Left colon (tissue), 2 donors: ENCODE measurements at places on chromosomes 3 and 15. TPM values are rescaled to one million over a fixed set of nuclear protein-coding genes. Genes with fewer than 3 reads are reported as not detected.

MELTF gene
- total RNA-seq: 32.1 TPM

GALNT15 gene
- 15.4 TPM for total RNA-seq

GP9 gene
- total RNA-seq: 0.55 TPM

TNFAIP8L3 gene
- total RNA-seq: 12.7 TPM

- DNase-seq: no peak
These were observed 30.6 kb downstream of the LDHAL6B start for GRCh38 chr15:59237119-59237855.

GRCh38 chr3:18258492-18258891 lies 166.6 kb downstream of the SATB1 start:
- DNase-seq: no peak

- no peak for DNase-seq
These were observed 1481.5 kb downstream of the OTOL1 start for GRCh38 chr3:162978136-162978535.

DNA sequence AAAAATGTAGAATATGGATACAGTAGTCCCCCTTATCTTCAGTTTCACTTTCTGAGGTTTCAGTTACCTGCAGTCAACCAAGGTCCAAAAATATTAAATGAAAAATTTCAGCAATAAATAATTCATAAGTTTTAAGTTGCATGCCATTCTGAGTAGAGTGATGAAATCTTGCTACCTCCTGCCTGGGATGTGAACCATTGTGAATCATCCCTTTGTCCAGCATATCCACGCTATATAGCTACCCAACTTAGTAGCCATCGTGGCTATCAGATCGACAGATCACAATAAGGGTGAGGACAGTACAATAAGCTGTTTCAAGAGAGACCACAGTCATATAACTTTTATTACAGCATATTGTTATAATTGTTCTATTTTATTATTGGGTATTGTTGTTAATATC lies 1.2 kb upstream of the LARS2 start:
- DNase-seq: no peak

DNA sequence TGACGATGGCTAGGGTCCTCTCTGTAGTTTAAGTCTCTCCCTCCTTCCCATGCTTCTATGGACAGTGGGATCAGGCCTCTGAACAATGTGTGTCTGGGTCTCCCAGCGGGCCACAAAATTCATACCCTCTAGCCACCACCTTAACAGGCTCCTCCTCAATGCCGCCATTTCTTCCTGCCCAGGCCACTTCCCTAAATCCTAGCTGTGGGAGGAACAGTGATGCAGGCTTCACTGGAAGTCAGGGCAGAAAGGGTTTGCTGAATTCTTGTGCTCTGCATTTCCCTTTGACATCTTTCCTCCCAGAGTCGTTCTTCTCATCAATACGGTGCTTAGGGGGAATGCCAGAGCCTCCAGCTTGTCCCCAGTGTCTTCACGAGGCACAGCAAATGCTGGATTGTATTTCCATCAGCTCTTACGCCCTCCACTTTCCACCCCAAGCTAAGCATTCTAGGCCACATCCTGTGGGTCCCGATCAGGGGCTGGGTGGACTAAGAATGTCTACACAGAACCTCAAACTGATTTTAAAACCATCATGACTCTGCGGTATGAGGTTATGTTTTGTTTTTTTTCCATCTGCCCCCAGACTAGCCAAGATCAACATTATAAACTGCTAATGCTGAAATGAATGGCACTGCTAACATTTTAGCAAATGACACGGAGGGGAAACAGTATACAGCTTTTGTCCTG lies 11.9 kb upstream of the LDHAL6B start:
- no peak for DNase-seq

GRCh38 chr15:27065151-27065550 lies 94.2 kb downstream of the GABRG3 start:
- DNase-seq: no peak

DNA sequence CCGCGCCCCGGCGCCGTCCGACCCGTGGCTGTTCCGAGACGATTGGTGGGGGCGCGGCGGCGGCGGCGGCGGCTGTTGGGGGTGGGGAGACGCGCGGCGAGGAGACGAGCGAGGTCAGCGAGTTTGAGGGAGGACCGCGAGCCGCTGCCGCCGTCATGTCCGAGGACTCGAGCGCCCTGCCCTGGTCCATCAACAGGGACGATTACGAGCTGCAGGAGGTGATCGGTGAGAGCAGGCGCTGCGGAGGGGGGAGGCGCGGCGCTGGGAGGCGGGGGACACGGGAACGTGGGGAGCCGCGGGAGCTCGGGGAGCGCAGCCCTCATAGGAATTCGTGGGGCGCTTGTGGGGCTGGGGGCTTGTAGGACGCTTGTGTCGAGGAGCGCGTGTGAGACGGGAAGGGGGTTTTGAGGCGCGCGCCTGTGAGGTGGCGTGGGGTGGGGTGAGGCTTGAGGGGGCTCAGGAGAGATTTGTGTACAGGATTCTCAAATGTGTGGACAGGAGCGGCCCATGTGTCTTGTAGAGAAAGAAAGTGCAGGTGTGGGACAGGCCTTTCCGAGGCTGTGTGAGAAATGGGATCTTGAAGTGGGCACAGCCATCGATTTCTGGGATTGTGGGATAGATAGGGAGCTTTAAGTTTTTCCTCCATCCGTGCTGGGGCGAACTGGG lies 518 bp downstream of the OXSR1 start:
- DNase-seq: peak; percentile 70

GRCh38 chr15:29704950-29705597 lies 117.2 kb downstream of the TJP1 start:
- DNase-seq: no peak

DNA sequence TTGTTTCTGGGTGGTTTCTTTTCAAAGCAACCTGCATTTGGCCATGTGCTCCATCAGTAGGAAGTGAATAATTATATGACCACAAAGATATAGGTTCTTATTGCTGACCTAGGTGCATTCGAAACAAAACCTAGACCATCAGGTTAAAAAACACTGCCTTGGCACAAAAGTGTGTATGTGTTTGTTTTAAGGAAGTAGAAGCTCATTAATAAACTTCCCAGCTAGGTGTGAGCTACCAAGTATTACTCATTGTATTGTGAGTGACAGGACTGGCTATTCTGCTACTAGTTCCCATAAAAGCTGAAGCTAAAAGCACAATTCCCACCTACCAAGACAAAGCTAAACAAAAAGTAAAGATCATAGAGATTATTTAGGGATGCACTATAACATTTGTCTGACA lies 168.2 kb downstream of the TP63 start:
- no peak for DNase-seq

GRCh38 chr15:92118162-92118935 lies 264.8 kb downstream of the SLCO3A1 start:
- DNase-seq: no peak

GRCh38 chr15:68679161-68679560 lies 100.4 kb downstream of the CORO2B start:
- no peak for DNase-seq

- no peak for DNase-seq
These were observed 14.8 kb upstream of the CX3CR1 start for GRCh38 chr3:39294446-39295183.

DNA sequence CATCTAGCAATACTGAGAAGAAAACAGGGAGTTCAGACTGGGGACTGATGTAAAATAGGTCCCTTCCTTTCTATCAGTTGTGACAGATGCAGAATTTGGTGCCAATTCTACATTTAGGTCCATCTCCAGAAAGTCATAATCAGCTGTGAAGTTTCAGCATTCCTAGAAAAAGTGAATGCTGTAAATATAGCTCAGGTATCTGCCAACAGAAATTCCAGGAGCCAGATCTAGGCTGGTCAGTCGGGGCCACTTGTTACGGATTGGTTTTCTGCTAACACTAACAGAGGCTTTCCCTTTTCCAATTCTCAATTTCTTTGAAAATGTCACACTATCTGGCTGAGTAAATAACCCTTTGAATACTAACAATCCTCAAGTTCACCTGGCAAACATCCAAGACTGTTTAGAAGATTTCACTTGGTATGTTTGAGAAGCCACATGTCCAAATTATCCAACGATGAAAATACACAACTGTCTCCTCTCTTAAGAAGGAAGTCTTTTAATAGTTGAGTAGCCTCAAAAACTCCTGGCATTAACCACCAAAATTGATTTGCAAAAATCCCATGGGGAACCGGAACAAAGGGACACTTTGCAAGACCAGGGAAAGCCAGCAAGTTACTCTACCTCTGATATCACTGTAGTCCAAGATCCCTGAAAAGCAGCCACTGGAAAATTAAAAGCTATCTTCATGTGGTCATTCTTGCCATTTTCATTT lies 222.3 kb downstream of the ZMAT3 start:
- DNase-seq: no peak

DNA sequence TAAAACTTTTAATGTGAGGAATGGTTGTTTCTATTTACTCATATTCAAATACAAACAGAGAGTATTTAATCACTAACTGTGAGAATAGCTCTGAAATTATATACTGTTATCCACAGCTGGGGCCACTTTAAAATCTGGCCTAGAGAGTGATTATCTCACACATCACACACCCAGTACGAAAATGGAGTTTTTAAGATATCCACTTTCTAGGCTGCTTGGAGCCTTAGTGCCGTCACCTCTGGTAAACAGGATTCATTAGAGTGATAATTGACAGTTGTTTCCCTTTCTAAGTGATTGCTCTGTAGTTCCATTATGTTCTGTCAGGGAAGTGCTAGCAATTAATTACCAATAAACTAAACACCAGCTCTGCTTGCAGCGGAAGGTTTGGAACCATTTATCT lies 942.4 kb downstream of the FHIT start:
- no peak for DNase-seq

- no peak for DNase-seq
These were observed 9.6 kb upstream of the FAM107A start for GRCh38 chr3:58586776-58587192.

- no peak for DNase-seq
These were observed 147.7 kb downstream of the UACA start for GRCh38 chr15:70615435-70616310.
